Memory B cell (primary cell): ENCODE measurements at places on chromosomes 2 and 18.
A peak's percentile ranks its signal among the peaks of the same experiment; 100 is the strongest.

DNA sequence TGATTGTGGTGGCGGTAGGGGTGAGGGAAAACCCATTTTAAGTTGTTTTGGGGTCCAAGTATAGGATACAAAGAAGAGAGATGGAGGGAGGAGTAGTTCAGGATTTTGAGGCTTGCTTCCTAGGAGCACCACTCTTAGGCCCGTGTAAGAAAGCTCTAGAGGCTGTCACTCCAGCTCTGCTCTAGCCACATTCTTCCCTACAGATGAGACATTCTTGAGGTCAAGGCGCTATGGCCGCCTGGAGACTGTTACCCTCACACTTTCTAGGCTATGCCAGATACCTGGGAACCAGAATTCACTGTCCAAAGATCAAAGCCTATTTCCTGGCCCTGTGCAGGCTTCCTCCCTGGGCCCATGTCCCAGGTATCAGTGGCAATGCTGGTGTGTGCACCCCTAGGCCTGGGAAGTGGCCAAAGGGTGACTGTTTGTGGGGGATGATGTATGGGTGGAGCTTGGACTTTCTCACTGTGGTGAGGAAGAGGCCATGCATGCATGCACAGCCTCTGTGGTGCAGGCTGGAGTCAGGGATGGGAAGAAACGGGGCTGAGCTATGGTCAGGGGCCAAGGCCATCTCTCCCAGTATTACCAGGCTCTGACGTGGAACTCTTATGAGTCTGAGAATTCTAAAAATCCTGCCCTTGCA, 7.0 kb upstream of the TTL start:
- H3K27ac ChIP-seq, result no peak overlapping the region
- no peaks in the 10 kb centered on the region for H3K4me1 ChIP-seq
- no peak for DNase-seq
- H3K4me3 ChIP-seq, result no peak overlapping the region
- H3K36me3 ChIP-seq, result no peaks in the 10 kb centered on the region

DNA sequence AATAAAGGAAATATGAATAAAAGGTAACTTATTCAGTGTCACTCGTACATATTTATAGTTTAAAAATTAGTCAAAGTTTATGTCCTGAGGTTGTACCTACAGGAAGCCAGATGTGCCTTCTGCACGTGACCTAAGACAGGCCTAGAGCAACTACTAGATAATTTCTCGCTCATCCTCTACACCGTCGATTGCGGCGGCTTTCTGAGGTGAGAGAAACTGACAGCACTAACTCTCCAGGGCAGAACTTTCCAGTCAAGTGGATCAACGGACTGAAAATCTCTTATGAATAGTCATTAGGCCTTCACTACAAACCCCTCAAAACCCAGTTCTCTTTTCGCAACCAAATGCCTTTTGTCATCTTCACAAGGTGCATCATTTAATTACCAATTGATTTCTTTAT, 54.2 kb downstream of the ZEB2 start:
- H3K4me1 ChIP-seq, result peaks cover 25% of the 10 kb centered on the region
- no peak for DNase-seq
- H3K36me3 ChIP-seq, result peaks cover 13% of the 10 kb centered on the region
- no peak overlapping the region for H3K4me3 ChIP-seq

- peaks cover 17% of the 10 kb centered on the region for H3K4me1 ChIP-seq
- no peaks in the 10 kb centered on the region for H3K27me3 ChIP-seq
- no peak overlapping the region for H3K4me3 ChIP-seq
- H3K27ac ChIP-seq, result no peak overlapping the region
- DNase-seq, result no peak
- peaks cover 4% of the 10 kb centered on the region for H3K36me3 ChIP-seq
Measured at GRCh38 chr2:45925636-45926366, 274.3 kb downstream of the PRKCE start.

- DNase-seq, result no peak
- no peak overlapping the region for H3K27ac ChIP-seq
- no peak overlapping the region for H3K4me3 ChIP-seq
- H3K4me1 ChIP-seq, result no peaks in the 10 kb centered on the region
- H3K36me3 ChIP-seq, result no peaks in the 10 kb centered on the region
- peaks cover 3% of the 10 kb centered on the region for H3K27me3 ChIP-seq
Measured at GRCh38 chr18:12531749-12532148, 124.0 kb downstream of the PRELID3A start.

DNA sequence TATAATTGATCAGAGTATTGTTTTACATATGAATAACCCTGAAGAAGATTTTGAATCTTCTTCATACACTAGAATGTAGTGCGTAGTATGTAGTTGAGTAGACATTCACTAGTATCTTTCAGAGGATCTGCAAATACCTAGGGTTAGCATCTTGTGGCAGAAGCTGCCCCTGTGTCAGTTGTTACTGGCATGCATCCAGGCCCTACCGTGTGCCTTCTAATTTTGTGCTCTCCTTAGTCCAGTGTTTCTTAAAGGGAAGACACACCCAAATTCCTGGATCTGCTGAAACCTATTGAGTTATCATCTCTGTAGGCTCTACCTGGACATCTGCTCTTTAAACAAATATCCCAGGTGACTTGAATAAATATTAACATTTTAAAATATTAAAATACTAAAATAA, 99.7 kb upstream of the SERTAD2 start:
- no peak for DNase-seq
- H3K27me3 ChIP-seq, result no peaks in the 10 kb centered on the region
- H3K36me3 ChIP-seq, result no peaks in the 10 kb centered on the region
- no peak overlapping the region for H3K4me3 ChIP-seq
- H3K4me1 ChIP-seq, result peaks cover 11% of the 10 kb centered on the region

- no peak overlapping the region for H3K27ac ChIP-seq
- peaks cover 2% of the 10 kb centered on the region for H3K4me1 ChIP-seq
- H3K36me3 ChIP-seq, result no peaks in the 10 kb centered on the region
- peaks cover 2% of the 10 kb centered on the region for H3K27me3 ChIP-seq
- DNase-seq, result no peak
Measured at GRCh38 chr2:169095621-169096105, 26.3 kb downstream of the DHRS9 start.

GRCh38 chr2:132441051-132441450, 24.4 kb downstream of the GPR39 start:
- H3K4me1 ChIP-seq, result no peaks in the 10 kb centered on the region
- H3K36me3 ChIP-seq, result no peaks in the 10 kb centered on the region
- no peak overlapping the region for H3K27ac ChIP-seq
- DNase-seq, result no peak
- no peaks in the 10 kb centered on the region for H3K27me3 ChIP-seq

DNA sequence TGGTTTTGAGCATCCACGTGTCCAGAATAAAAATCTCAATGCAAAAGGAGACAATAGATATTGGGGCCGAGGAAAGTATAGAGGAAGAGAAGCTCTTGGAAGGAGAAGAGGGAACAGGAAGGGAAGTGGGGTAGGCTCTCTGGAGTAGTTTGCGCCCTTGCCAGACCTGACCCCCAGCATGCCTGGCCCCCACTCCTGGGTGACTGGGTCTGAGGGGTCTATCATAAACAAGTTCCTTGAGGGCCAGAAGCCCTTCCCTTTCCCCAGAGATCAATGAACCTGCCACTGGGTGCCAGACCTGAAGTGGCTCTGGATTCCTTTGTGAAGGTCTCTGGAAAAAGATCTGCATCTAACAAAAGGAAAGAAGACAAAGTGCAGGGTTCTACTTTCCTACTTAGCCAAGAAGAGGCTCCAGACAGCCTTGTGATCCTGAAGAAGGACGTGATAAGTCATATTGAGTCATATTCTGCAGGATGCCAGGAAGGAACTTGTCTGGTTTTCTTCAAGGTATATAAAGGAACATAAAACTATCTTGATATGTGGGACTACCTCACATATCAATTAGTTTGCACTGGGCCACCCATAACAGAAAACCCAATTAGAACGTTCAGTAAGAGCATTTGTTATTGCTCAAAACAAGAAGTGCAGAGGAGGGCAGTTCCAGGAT, 18.7 kb upstream of the ATOH8 start:
- peaks cover 7% of the 10 kb centered on the region for H3K27me3 ChIP-seq
- H3K4me1 ChIP-seq, result no peaks in the 10 kb centered on the region
- H3K36me3 ChIP-seq, result no peaks in the 10 kb centered on the region

GRCh38 chr2:58429014-58429875, 188.1 kb upstream of the FANCL start:
- no peaks in the 10 kb centered on the region for H3K36me3 ChIP-seq
- peak overlapping the region; percentile 69 for H3K4me3 ChIP-seq
- H3K27me3 ChIP-seq, result peaks cover 27% of the 10 kb centered on the region
- DNase-seq, result no peak
- H3K4me1 ChIP-seq, result peaks cover 7% of the 10 kb centered on the region

- H3K36me3 ChIP-seq, result no peaks in the 10 kb centered on the region
- peak overlapping the region; percentile 19 for H3K4me3 ChIP-seq
- no peaks in the 10 kb centered on the region for H3K27me3 ChIP-seq
- H3K27ac ChIP-seq, result peak overlapping the region; percentile 48
- DNase-seq, result no peak
- H3K4me1 ChIP-seq, result peaks cover 21% of the 10 kb centered on the region
Measured at GRCh38 chr2:37558623-37559022, 112.8 kb downstream of the CDC42EP3 start.

GRCh38 chr2:71129114-71129901, 721 bp downstream of the MCEE start:
- H3K36me3 ChIP-seq, result no peaks in the 10 kb centered on the region
- DNase-seq, result no peak
- no peak overlapping the region for H3K4me3 ChIP-seq
- no peak overlapping the region for H3K27ac ChIP-seq
- no peaks in the 10 kb centered on the region for H3K27me3 ChIP-seq

DNA sequence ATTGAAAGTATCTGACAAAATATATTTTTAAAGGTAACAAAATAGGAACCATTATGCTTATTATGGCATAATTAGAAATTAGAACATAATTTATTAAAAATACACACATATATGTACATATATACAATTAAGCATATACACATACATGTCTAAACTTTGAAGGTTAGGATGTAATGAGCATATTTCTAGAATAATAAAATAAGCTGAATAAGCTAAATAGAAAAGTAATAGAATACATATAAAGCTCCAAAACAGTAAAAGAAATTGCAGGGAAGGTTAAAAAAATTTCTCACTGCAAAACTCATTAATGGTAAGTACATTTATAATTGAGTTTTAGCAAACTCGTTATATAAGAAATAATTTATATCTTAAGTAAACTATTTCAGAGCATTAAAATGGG, 1561.5 kb upstream of the ZEB2 start:
- no peak for DNase-seq
- H3K27me3 ChIP-seq, result no peaks in the 10 kb centered on the region
- H3K36me3 ChIP-seq, result no peaks in the 10 kb centered on the region

DNA sequence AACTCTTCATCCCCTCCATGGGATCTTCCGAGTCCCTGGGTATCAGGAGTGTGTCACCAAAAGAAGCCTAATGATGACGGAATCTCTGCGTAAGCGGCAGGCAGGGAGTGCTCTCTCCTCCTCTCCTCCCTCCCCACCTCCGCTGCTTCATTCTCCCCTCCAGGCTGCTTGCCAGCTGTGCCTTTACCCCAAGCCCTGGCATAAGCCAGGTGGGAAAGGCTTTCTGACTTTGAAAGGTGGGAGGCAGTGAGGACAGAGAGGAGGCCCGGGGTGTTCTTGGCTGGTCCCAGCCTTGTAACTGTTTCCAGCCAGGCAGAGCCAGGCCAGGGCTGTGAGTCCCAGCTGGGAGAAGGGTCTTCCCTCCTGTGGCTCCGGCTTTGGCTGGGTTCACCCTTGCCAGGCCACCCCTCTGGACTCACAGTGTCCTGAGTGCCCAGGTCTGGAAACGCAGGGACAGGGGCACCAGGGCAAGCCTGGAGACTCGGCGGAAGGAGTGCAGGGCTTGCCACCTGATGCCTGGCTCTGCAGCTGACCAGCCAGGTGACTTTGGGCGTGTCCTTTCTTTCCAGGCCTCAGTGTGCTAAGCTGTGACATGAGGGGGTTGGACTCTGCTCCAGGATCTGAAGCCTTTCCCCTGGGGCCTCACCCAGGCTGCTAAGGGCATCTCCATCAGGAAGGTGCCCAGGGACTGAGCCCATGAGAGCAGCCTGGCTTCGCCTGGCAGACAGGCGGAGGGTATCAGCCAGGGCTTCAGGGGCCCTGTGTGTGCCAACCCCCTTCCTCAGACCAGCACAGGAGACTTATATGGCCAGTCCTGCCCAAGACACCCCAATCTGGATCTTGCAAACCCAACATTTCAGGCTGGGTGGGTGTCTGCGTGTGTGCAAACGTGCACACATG, 32.7 kb upstream of the HPCAL1 start:
- no peak for DNase-seq
- H3K27me3 ChIP-seq, result peaks cover 2% of the 10 kb centered on the region
- no peak overlapping the region for H3K4me3 ChIP-seq

DNA sequence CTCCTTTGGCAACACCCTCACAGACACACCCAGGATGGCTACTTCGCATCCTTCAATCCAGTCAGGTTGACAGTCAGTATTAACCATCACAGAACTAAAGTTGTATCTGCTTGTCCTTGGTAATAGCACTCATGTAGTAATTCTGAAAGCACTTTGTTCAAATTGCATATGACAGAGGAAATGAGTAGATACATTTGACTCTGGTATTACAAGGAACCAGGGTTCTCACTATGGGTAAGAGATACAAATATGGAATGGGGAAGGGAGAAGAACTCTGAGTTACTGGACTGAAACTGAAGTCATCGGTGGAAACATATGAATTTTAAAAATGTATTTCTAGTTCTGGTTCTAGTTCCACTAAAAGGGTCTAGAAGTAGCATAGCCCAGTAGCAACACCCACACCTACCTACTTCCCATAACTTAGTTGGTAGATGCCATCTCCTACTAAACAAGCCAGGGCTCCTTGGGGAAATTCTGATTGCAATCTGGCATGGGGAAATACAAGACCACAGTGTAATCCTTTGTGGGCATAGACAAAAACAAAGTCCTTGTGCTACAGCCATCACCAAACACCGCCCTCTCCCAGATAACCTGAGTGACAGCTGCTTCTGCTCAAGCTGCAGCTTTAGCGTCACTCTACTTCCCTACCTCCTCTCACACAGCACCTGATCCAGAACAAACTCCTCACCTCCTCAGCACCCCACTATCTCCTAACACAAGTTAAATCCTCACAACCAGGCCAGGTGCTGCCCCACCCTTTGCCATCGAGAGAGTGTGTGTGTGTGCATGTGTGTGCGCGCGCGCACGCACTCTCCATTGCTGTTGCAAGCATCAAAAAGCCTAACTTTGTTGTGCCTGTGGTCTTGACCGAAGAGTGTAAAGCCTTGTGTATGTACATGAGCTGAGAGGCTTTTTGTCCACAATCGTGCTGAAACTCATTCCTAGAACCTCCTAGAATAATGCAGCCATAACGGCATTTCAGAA, 31.4 kb upstream of the CD226 start:
- DNase-seq, result no peak
- peak overlapping the region; percentile 26 for H3K27ac ChIP-seq
- peaks cover 14% of the 10 kb centered on the region for H3K4me1 ChIP-seq
- H3K36me3 ChIP-seq, result peaks cover 8% of the 10 kb centered on the region

GRCh38 chr18:40197711-40198110, 1757.3 kb upstream of the PIK3C3 start:
- H3K4me3 ChIP-seq, result no peak overlapping the region
- DNase-seq, result no peak
- H3K27ac ChIP-seq, result no peak overlapping the region
- H3K4me1 ChIP-seq, result no peaks in the 10 kb centered on the region
- no peaks in the 10 kb centered on the region for H3K27me3 ChIP-seq

DNA sequence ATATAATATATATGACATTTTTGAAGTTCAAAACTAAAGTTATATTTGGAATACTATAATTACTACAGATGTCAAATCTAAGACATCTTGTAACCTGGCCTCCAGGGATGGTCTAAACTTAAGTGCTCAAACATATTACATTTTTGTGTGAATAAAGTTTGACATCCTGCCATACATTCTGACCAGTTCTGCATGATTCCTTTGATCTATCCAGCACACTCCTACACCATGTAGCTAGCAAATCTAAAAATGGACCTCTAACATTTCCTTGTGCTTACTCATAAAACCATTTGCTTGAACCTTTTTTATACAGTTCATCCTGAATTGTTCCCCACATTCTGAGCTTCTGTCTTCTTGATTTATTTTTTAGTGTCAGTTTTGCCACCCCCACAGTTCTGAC, 294.3 kb upstream of the ZNF804A start:
- DNase-seq, result no peak
- H3K27me3 ChIP-seq, result no peaks in the 10 kb centered on the region
- no peak overlapping the region for H3K27ac ChIP-seq
- no peak overlapping the region for H3K4me3 ChIP-seq
- no peaks in the 10 kb centered on the region for H3K36me3 ChIP-seq
